NCI-H510A (cell line): ENCODE measurements at places on chromosomes 5 and 9.

DNA sequence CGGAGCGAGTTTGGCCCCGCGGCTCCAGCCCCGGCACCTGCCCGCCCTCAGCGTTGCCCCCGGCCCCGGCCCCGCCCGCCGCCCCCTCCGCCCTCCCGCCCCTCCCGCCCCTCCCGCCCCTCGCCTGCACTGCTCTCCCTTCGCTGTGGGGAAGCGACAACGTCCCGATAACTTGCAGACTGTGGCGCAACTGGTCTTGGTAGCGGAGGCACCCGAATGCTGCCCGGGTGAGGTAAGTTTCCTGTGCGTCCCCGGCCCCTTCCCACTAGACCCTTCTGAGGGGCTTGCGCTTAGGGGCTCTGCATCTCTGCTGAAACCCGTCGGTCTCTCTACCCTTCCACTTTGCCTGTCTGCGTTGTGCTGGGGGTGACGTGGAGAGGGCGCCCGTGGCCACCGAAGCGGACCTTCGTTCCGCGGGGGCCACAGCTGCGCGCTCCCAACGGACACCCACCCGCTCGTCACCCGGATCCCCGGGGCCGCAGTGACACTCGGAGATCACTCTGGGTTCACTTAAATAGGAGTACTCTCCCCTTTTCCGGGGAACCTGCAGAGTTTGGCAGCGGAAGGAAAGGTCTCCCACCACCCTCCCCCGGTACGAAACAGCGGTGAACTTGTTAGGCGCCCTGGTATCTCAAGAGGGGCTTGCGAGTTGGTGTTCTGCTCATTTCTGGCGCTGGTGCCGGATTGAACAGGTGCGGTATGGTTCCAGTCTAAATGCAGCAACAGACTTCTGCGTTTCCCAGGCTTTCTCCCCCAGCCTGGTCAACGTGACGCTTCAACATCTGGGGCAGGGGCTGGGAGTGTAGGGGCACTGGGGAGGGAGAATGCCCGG, 707 bp downstream of the PIP5K1B start:
- no peak for DNase-seq

DNA sequence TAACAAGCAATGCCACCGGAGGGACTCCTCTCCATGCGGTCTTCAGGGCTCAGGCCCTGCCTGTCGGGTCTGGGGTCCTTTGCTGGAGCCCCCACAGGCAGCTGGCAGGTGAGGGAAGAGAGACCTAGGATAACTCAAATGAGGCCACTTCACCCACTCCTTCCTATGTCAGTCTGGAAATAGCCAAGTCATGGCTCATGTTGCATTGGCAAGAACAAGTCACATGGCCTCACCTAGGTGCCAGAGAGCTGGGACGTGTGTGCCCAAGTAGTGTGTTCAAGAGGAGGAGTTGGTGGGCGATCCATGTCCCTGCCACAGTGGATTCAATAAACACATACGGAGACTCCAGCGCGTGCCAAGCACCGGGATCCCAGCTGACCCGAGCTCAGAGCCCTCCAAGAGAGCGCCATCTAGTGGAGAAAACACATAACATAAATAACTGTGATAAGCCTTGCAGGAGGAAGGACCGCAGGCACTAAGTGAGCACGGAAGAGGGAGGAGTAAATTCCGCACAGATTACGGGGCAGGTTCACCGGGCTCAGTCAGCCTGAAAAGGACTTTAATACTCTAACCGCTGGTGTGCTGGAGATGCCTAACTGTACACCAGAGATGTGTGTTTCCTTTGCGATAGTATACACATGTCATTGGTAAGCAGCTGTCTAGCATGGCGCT, 580.8 kb downstream of the CCDC171 start:
- no peak for DNase-seq

DNA sequence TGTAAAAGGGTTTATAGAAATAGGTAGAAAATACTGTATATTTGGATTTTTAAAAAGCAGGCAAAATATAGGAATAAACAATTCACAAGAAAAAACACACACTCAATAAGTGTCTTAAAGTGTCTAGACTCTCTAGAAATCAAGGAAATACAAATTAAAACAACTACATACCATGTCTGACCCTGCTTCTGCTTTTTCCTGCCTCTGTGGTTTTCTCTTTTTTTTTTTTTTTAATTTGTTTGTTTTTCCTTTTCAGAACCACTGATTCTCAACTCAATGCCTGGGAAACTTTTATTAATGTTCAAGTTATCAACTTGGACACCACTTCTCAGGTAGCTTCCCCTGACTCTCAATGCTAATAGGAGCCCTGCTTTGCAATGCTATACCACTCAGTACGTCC, 25.5 kb upstream of the TAS2R1 start:
- DNase-seq: no peak

GRCh38 chr5:111425205-111425604, 87.1 kb downstream of the STARD4 start:
- no peak for DNase-seq

DNA sequence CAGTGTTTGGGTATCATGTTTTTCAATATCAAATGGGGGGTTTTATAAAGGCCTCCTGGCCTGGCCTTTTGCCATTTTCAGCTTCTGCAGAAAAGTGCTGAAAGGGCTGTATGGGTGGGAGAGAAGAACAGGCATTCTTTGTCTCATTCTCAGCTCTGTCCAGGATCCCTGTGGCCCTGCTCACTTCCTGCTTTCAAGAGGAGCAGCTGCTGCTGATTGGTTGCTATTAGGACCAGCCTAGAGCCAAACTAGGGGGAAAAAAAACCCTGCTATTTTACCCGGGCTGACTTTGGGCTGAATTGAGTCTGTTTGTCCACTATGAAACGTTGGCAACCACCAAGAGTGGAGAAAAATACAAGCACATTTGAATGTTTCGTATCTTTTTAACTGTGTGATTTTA, 117.1 kb downstream of the CMYA5 start:
- no peak for DNase-seq

DNA sequence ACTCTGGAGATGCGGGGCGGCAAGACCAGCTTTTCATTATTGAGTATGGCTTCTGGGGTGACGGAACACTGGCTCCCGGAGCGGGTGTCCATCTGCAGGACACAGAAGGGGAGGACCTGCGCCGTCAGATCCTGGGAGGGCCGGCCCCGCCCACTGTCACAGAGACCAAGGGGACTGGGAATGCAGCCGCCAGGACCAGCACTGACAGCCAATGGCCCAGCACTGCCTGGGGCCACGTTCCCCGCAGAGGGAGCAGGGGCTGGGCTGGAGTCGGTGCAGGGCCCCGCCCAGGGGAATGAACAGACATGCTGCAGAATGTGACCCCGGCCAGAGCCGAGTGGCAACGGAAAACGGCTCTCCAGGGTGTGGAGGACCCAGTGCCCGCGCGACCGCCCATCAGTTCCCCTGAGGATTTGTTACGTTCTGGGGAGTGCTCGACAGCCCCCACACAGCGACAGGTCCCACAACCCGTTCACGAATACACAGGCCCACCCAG, at the start of gene ZDHHC11:
Gene ZDHHC11, minus strand, starts transcription at position 476 of the 496 bp plus-strand sequence. Its CDS starts 384 bp downstream, at position 92.
- DNase-seq: no peak

GRCh38 chr5:68149189-68149588, 66.4 kb upstream of the PIK3R1 start:
- DNase-seq: no peak

DNA sequence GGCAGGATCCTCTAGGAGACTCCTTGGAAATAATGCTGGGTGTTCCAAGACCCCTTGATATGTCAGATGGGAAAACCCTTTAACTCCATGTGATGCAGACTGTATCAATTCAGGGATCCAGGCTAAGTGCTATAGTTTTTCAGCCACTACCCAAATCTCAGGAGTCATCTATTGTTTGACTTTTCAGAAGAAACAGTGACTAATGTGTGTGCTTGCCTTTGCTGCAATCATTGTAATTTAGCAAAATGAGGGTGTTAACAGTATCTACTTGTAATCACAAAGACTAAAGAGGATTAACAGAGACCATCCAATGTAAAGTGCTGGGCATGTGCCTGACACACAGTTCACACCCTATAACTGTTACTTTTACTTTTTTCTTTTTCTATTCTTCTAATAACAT, 309.6 kb upstream of the RFX3 start:
- no peak for DNase-seq

DNA sequence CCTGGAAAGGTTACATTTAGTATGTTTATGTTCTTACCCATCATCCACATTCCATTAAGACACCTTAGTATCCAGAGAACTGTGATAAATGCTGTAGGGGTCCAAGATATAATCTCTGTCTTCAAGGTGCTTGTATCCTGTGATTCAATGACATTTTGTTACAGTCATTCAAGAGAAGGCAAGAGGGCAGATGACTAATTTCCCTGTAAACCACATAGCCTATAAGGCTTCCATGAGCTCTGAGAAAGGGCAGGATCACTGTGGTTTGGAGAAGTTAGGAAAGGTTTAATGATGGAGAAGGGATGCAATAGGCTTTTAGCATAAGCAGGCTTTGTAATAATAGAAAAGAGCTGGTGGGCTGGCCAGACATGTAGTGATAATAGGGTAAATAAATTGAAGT, 40.0 kb downstream of the PAPPA start:
- no peak for DNase-seq

GRCh38 chr5:152271420-152271819, 133.7 kb downstream of the NMUR2 start:
- no peak for DNase-seq

DNA sequence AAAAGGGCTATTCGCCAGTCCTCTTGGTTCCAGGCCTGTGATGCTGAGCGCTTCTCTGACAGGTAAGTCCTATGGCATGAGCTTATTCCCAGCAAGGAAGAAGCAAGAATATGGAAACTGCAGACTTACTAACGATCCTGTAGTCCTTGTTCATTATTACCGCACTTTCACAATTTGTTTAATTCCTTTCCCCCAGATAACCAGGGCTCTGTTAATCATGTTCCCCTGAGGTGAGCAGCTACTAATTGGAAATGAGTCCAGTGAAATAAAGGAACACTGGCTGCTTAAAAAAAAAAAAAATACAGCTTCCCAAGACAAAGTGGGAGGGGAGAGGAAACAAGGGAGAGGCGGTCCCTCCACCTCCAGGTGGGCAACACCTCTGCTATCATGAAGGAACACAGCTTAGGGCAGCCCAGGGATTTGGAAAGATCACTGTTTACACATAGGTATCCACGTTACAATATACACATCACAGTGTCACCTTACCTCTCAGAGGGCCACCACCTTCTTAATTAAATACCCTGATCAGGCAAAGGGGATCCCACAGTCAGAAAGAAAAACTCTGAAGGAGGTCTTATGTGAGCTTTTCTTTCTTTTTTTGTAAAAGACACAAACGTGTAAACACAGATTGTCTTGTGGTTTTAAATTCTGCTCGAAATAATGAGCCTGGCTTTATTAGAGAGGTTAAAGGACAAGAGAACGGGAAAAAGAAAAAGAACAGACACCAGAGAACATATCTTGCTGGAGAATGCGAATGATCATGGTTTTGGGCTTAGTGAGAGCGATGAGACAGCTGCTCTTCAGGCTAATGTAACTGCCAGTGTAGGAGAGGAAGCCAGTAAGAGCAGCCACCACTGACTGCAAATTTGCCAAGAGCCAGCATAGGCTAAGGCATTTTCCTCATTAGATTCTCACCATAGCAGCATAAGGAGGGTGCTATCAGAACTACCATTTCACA, 258.6 kb downstream of the CRB2 start:
- peak; percentile 35 for DNase-seq

DNA sequence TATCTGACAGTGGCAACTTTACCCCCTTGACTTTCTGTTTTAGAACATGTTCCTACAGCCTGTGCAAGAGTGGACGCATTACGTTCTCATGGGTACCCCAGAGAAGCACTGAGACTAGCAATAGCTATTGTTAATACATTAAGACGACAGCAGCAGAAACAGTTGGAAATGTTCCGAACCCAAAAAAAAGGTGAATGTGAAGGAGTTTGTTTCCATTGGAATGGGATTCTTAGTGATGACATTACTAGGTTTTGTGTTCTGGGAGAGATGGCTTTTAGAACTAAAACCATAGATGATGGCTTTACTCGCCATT, 194.1 kb downstream of the ZSWIM6 start:
- no peak for DNase-seq
